GM12891 (cell line): ENCODE measurements at places on chromosomes 3 and 15.

GRCh38 chr3:40307176-40307575 lies 2.3 kb upstream of the EIF1B start:
- no peak for DNase-seq

- no peak for DNase-seq
Observed at GRCh38 chr3:34351882-34352777, 553.7 kb downstream of the PDCD6IP start.

DNA sequence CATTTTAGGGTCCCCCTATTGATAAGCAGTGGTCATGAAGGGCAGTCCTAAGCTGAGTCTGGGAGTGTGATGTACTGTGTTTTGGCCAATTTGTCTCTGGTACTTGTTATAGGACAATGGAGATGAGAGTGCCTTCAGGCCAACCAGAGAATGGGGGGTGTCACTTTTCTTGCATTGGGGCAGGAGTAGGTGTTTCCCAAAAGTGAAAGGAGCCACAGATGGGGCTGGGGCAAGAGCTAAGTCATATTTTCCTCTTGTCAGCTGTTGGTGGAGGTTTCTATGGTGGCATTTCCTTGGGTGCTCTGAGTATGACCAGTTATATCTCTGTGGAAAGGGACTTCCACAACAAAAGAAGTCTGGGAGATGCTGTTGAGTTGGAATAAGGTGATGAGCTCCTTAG lies 24.7 kb upstream of the BSN start:
- no peak for DNase-seq

GRCh38 chr15:79479616-79480015 lies 47.5 kb downstream of the MINAR1 start:
- DNase-seq = no peak

DNA sequence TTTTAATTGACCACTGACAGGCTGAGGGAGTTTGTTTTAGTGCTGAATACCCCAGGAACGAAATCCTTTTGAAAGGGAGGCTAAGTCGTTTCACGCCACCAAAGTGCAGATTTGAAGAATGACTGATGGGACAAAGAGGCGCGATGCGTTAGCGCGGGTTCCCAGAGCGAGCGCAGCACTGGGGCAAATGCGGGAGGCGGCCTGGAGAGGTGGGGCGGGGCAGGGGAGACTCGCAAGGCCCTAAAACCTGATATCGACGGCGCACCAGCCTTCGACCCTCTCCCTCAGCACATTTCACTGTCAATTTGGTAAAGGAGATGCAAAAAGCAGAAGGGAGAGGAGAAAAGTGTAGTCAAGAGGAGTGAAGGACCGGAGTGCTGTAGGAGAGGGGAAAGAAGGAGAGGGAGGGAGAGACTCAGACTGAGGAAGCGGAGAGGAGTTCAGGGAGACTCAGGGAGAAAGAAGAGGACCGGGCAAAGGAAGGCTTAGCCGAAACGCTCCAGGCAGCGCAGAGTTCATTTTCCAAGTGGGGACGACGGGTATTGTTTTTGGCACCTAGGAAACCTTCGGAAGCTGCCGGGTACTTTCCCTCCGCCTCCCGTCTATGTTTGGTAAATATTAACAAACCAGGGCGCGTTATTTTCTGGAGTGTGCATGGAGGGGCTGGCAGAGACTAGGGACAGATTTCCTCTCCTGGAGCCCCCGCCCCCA lies 3.8 kb upstream of the FOXB1 start:
- DNase-seq = no peak

DNA sequence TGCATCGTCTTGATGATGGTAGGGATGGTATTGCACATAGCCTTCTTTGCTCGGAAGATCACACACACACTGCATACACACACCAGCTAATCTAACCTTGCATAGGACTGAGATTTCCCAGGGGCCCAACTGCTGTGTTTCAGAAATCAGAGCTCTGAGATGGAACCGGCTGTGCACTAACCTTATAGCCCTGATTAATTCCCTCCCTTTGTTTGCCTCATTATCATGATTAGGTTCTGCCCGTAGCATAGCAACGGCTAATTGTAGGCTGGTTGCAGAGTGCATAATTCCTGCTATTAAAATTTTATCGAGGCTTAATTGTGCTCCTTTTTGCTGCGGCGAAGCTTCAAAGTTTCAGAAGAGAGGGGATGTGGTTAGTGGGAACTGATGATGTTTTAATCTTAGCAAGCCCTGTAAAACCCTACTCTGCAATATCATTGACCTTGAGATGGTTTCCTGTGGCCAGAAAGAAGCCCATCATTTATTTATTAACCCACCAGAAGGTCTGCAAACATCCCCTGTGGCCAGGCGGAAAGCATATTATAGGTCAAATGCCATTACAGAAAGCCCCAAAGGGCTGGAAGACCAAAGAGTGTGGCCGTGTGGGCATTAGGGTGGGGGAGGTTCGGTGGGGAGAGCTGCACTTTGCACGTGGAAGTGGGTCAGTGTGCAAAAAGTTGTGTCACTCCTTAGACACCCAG lies 56.2 kb upstream of the GLCE start:
- DNase-seq = no peak

GRCh38 chr3:56468184-56469106 lies at the start of gene ERC2:
ERC2 (minus strand) TSS chr3:56468467.
- peak; percentile 7 for DNase-seq

DNA sequence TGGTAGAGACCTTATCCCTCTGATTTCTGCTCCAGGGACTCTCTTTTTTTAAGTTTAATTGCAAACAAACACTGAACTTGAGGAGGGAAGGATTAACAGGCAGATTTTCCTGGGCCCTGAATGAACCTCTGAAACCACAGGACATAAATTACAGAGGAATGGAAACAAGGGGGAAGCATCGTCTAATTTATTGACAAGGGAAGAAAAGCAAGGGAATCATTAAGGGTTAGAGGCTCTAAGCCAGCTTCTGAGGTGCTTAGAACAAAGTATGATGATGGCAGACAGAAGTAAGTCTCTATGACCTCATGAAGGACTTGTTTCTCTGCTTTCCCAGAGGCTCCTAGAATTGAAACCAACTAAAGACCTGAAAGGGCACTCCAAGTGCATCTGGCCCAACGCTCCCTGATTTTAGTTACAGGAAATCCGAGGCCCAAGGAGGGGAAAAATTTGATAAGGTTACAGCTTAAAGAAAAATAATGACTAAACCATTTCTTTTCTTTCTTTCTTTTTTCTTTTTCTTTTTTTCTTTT lies 244.7 kb upstream of the NR2E3 start:
- DNase-seq = no peak

GRCh38 chr3:160837394-160837980 lies 81.5 kb downstream of the PPM1L start:
- no peak for DNase-seq

GRCh38 chr15:83837945-83838571 lies 184.1 kb downstream of the ADAMTSL3 start:
- DNase-seq = no peak

DNA sequence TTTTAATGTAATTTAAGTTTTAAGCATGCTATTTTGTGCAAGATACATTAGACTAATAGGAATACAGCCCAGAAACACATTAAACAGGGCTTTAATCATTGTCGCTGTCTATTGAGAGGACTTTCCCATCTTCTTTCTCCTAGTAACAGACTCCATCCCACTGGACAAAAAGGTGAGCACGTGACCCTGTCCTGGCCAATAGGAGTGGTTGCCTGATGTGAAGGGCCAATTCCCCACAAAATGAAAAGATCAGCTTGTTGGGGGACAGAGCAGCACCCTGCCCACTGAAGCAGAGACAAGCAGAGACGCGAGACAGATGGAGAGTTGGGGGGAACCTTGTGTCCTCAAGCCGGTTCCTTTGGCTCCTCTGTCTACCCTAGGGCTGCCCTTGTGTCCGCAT lies 21.2 kb downstream of the CRYGS start:
- DNase-seq = no peak

DNA sequence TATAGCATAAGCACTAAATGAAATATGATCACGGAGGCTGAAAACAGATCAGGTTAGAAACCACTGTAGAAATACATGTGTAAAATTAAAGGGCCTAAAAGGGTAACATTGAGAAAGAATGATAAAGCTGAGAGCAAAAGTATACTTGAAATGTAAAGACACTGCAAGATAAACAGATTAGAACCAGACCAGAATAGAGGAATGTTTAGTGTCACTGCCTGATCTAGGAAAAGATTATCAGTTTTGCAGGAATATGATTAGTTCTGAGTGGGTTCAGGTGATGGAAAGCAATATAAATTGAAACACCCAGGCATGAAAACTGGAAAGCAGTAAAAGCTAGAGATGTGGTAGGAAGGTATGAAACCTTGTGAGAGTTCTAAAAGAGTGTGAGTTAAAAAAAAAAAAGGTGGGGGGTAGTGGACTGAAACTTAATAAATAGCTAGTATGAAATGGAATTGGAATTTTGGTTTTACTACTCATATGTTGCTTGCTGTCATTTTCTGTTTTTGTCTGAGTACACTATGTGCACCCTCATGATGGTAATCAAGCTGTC lies 16.0 kb upstream of the C3orf38 start:
- DNase-seq = no peak

DNA sequence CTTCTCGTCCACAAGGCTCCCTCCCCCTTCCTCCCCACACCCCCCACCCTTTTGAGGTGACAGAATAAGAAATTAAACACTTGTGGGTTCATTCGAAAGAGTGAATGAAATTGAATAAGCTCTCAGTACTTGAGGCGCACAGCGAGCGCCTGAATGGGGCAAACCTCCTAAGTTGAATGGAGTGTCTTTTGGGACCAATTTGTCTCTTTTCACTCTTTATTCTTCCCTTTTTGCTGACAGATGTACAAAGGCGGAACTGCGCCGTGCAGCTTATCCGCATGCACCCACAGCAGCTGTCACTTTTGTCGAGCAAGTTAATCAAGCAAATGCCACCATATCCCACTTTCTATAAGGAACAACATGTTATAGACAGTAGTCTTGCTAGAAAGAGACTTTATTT lies 47.9 kb upstream of the FEZF2 start:
- no peak for DNase-seq

- no peak for DNase-seq
Observed at GRCh38 chr3:68306571-68306970, 625.8 kb downstream of the TAFA4 start.

DNA sequence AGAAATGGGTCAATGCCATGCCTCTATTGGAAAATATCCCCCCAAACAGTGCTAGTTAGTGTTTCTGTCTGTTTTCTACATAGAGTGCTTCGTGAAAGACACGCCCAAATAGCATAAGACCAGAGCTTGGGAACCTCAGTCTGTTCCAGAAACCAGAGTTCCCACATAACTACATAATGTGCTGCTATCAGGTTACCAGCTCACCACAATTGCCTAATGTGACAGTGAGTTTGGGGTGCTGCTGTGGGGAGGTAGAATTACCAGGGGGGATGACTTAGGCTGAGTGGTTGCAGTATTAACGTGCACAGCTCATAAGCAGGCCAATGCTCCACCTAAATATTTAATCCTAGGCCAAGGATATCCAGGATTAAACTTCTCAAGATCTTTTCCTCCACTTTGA lies 39.2 kb downstream of the DUT start:
- DNase-seq = no peak
